ENCODE measurements at places on chromosomes 5 and 9.

GRCh38 chr9:135344523-135344901, 135.1 kb upstream of the PPP1R26 start:
- no peak for DNase-seq

- no peak for DNase-seq
Observed at GRCh38 chr5:143659599-143660238, 152.2 kb upstream of the HMHB1 start.

DNA sequence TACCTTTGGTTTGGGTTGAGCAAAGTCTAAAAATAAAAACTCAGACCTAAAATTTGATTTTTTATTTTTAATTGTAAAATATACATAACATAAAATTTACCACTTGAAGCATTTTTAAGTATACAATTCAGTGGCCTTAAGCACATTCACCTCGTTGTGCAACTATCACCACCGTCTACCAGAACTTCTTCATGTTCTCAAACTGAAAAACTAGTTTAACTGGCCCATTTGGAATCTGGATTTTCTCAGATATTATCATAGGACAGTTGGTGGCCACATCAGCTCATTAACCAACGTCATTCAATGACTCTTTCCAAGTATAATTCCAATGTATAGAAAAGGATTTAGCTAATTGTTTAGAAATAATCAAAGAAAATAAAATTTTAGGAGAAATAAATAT, 319.3 kb downstream of the TLE1 start:
- no peak for DNase-seq

- no peak for DNase-seq
Observed at GRCh38 chr9:137243626-137244485, 2.8 kb downstream of the TUBB4B start.

- no peak for DNase-seq
Observed at GRCh38 chr5:179151286-179152118, 91.3 kb downstream of the ZNF354C start.

GRCh38 chr9:8254541-8254940, 455.0 kb upstream of the DMAC1 start:
- DNase-seq, result no peak

GRCh38 chr9:111974092-111974681, 77.6 kb downstream of the UGCG start:
- DNase-seq, result no peak

- DNase-seq, result no peak
Observed at GRCh38 chr9:97847474-97848214, 5.4 kb upstream of the FOXE1 start.

DNA sequence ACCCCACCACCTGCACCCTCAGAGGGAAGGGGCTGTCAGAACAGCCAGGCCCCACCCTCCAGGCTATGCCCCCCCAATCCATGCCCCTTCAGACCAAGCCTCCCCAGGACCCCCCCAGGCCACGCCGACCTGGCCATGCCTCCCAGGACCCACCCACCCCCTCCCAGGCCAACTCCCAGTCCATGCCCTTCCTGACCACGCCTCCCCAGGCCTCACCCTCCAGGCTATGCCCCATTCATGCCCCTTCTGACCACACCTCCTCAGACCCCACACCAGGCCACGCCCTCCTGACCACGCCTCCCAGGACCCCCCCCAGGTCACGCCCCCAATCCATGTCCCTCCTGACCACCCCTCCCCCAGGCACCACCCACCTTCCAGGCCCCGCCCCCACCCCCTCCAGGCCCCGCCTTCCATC, 27.6 kb downstream of the TPPP start:
- no peak for DNase-seq

GRCh38 chr5:2848619-2849018, 97.1 kb upstream of the IRX2 start:
- DNase-seq, result no peak

DNA sequence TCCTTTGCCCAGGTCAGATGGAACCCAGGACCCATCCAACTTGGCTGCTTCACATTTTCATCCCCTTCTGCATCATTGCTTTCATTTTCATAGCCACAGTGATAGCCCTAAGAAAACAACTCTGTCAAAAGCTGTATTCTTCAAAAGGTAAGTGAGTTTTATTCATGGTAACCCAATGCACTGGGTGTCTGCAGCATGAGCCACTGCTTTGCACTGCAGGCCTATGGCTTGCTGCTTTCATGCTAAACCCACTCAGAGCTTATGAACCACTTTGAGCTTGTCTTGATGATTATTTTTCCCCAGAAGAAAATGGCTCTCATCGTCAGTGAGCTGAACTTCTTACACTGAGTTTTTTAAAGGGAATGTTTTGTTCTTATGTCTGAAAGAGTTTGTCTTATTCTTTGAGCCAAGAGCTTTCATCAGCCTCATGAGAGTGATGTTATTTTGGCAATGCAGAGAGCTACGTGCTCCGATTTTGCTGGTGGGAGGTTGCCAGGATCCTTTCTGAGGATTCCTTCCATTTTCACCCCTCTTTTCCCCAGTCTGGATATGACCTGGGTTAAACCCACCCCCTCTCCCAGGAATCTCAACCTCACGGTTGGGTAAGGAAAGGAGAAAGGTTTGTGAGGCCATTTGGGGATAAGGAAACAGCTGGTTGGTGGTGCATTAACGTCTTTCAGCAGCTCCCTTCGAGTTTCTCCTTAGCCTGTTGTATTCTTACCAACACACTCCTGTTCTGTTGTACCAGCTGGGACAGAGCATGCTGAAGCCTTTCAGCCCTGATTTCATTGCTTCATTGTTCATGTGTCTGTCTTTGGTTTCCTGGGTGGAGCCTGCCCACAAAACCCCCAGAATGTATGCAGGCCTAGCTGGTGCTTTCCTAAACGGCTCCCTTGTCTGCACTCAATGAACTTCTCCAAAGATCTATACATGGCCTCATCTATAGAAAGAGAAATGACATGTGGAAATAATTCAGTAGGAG, 47.6 kb downstream of the PDCD1LG2 start:
- DNase-seq, result no peak

- no peak for DNase-seq
Observed at GRCh38 chr5:40486437-40487275, 193.1 kb upstream of the PTGER4 start.

GRCh38 chr5:14204011-14204670, 61.0 kb downstream of the TRIO start:
- no peak for DNase-seq

DNA sequence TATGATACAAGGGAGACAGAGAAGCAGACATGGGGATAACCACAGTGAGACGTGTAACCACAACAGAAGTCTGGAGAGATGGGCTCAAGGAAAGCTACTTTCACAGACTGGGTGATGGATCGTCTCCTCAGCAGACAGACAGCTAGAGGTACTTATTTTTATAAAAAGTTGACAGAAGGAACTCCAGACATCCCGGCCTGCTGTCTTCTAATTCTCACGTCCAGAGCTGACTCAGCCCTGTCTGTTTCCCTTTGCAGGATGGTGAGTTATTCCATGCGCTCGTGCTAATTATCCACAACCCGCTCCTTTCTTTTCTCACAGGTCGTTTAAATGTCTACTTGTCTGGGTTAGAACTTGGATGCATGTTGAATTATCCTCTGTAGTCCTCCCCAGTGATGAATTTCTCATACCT, 304.5 kb downstream of the CWC27 start:
- DNase-seq, result no peak

DNA sequence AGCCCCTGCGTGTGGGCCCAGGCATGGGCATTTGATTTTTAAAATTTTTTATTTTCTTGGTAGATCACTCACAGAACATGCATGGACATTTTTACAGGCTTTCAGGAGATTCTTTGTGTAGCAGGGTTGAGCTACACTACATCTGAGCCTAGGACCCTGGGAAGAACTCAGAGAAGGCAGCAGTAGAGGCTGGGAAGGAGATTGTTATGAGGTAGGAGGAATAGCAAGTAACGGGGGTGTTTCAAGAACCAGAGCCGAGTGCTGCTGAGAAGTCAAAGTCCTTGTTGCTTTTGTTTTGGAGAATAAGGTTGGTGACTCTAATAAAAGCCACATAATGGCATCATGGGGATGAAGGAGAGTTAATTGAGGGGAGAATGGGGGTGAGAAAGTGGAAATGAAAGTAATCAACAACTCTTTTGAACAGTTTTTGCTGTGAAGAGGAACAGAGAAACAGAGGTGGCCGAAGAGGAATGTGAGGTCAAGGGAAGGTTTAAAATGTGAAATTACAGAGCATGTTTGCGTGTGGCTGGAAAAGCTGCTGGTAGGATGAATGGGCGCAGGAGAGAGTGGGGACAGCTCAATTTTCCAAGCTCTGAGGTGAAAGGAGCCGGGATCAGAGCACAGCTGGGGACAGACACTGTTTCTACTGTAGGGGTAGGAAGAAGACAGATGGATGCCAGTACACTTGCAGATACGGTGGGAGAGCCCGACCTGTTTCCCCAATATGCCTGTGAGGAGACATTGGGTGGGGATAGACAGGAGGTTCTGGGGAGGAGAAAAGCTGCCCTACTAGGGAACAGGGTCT, 4.7 kb upstream of the PDLIM7 start:
- DNase-seq, result no peak

DNA sequence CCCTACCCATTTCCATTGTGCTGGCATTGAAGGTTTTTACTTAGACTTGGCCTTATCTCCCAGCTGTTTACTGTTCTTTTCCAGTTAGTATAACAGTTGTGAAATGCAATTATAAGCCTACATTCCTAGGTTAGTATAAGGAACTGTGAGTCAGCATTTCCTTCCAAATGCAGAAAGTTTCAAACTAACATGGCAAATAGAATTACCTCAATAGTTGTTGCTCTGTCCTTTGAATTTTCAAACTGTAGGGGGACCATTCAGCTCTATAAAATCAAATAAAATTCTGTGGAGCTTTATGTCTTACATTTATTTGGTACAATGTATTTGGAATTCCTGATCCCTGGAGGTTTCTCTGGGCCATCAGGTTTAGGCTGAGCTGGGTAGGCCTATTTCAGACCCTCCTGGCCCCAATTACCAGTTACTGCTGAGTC, 47.2 kb downstream of the ARHGEF28 start:
- DNase-seq, result no peak

GRCh38 chr9:37706290-37706689, 47.3 kb upstream of the TRMT10B start:
- DNase-seq, result no peak

GRCh38 chr5:75509956-75510355, 1.5 kb downstream of the CERT1 start:
- no peak for DNase-seq

DNA sequence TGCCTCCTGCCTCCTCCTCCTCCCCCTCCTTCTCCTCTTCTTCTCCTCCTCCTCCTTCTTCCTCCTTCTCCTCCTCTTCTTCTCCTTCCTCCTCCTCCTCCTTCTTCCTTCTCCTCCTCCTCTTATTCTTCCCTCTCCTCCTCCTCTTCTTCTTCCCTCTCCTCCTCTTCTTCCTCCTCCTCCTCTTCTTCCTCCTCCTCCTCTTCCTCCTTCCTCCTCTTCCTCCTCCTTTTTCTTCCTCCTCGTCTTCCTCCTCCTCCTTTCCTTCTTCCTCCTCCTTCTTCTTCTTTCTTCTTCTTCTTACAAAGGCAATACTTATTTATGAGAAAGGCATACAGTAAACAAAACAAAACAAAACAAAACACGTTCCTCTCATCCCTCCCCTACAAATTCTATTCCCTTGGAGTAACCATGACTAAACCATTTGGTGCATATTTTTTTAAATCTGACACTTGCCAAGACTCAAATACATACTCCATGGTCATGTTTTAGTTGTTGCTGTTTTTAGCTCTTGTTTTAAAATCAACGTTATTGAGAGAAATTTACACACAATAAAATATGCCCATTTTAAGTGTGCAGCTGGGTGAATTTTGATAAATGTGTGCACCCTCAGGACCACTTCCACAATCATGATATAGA, 135.6 kb downstream of the FOXD1 start:
- DNase-seq, result no peak

GRCh38 chr9:529731-530130, 311.8 kb upstream of the DMRT1 start:
- no peak for DNase-seq
